NCI-H526 treated with DMSO at 0.1 percent for 48 hours (cell line): ENCODE measurements at places on chromosomes 13 and 19.

GRCh38 chr19:43605875-43606568, 5.9 kb upstream of the SRRM5 start:
- no peak for DNase-seq

GRCh38 chr13:28056426-28056825, 44.0 kb downstream of the FLT3 start:
- no peak for DNase-seq

- DNase-seq = no peak
These were observed 1078.9 kb downstream of the SLITRK1 start for GRCh38 chr13:82803341-82803740.

GRCh38 chr19:36973021-36973843, 57.1 kb downstream of the ZNF568 start:
- DNase-seq = peak; percentile 90
